AG04449 (cell line): ENCODE measurements at places on chromosomes 6 and 20.

DNA sequence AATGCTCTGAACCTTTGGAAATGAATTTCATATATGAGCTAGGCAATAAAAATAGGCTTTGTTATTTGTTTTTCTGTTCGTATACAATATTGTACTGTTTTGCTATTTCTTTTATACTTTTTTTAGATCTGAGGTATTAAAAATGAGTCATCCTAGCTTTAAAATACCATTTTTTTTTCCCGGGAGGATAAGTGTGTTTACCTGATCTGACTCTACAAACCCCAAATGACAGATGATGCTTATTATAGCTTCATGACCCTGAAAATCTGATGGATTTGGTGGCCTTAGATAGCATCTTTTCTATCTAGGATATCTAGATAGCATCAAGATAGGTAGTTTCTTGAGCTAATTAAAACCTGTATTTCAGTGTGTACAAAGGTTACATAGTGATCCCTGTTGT, 206.4 kb downstream of the DTNBP1 start:
- DNase-seq, result no peak

DNA sequence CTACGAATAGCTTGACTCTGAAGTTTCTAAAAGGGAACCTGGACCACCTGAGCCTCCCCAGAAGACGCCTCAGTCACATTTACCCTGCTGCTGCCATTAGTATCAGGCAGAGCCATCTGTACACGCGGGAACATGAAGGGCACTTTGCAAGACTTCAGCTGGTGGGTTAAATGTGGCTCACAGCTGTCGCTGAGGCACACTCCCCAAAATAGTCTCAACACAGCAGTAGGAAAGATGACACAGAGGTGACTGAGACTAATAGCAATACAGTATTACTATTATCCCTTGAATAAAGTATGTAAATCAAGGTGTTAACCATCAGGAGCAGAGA, 29.0 kb downstream of the PSMB1 start:
- no peak for DNase-seq

DNA sequence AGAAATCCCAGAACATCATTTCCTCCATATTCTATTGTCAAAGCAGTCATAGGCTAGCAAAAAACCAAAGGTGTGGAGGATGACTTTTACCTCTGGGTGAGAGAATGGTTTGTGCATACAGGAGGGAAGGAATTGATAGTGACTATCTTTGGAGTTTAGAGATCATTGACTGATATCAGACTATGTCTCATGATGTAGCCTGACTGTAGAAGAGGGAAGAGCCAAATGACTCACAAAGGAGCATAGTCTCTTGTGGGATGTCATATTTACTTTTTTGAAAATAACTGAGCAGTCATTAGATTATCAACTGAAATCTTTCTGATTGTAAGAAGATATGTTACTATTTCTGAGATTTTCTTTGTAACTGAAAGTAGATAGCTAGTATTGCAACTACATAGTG, 158.5 kb downstream of the FLRT3 start:
- no peak for DNase-seq

- no peak for DNase-seq
These were observed 13.4 kb upstream of the GHRH start for GRCh38 chr20:37274851-37275524.

- DNase-seq, result peak; percentile 96
These were observed 42.3 kb downstream of the HIVEP2 start for GRCh38 chr6:142902636-142903053.

GRCh38 chr6:74891349-74891831, 314.5 kb downstream of the COL12A1 start:
- DNase-seq, result no peak

GRCh38 chr20:44112456-44112855, 74.5 kb downstream of the JPH2 start:
- DNase-seq, result no peak

- DNase-seq, result no peak
These were observed 12.0 kb downstream of the PFDN4 start for GRCh38 chr20:54219751-54220426.

DNA sequence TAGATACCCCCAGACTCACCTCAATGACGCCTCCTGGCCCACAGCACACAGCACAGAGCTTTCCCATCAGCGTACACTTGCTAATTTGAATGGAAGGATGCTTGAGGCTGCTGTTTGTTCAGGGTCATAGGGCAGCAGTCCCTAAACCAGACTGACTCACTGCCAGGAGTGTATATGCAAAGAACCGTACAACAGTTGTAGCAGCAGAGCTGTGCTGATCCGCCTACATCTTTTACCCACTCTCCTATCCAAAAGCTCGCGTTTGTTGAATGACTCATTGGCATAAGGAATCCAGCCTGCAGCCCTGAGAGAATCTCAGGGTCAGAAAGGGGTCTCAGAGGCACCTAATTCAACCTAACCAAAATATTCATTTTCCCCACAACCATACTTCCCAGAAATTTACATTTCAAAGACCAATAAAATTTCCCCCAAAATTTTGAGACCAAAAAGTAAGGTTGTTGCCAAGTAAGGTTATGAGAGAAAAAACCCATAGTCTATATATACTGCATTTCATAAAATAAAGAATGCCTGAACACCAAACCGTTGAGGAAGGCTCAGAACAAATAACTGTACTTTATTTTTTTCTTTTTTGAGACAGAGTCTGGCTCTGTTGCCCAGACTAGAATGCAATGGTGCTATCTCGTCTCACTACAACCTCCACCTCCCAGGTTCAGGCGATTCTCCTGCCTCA, 35.3 kb upstream of the CCND3 start:
- DNase-seq, result no peak

DNA sequence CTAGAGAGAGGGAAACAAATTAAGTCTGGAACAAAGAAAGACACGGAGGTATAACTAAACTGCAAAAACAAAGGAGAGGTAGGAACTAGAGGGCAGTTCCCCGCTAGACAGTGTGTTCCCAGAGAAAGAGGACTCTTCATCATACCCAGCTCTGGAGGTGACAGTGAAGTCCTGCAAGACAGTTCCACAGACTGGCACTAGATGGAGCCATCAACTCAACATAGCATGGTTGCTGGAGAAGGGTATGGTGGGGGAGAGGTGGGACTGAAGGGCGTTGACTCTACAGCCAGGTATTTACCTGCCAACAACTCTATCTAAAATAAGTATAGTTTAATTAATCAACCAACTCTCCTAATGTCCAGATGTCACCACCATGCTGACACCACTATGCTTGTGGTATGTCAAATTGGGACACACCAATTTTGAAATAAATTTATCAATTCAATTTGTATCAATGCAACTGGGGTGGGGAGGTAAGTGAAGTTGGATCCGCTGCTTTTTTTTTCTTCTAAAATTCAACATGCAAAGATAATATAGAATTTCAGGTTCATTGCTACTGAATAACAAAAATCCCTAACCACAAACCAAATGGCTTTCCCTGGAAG, 9.7 kb downstream of the BACH2 start:
- DNase-seq, result no peak

GRCh38 chr20:23361119-23361475, 885 bp upstream of the GZF1 start:
- DNase-seq, result no peak

DNA sequence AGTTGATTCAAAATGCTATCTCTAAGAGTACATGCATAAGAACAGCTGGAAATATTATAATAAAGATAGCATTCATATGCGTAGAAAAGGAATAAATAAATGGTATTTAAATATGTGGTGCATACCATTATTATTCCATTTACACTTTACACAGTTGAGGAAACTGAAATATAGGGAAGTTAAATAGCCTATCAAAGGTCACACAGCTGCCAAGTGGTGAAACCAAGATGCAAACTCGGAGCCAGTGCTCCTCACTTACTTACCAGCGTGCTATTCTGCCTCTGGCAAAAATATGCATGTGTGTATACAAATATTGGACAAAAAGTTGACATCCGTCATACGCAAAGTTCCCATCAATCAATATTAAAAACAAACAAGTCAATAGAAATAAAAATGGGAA, 22.3 kb upstream of the ANKEF1 start:
- DNase-seq, result no peak

- DNase-seq, result no peak
These were observed 442.4 kb downstream of the CD83 start for GRCh38 chr6:14559746-14560536.

- DNase-seq, result no peak
These were observed 134.6 kb downstream of the PHACTR1 start for GRCh38 chr6:12851123-12851695.

DNA sequence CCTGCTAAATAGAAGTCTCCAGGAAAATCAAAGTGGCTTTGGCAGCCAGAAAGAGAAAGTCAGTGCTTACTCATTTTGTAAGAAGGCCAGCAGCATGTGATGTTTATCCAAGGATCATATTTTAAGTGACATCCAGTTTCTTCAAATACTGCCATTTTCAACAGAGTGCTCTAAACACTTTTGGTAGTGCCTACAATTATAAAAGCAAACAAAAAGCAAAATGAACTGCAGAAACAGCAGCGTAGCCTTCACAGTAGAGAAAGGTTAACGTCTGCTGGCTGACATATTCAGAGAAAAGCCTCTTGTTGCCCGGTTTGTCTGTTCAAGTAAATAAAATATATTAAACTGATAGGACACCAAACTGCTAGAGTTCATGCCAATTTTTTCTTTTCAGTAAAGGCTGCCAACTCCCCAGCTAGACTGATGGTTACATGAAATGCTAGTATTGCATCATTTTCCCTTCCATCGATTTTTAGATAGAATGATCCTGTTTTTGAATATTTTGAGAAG, 705.7 kb upstream of the SLC35B3 start:
- no peak for DNase-seq

GRCh38 chr6:111894272-111894671, 21.0 kb upstream of the FYN start:
- no peak for DNase-seq

DNA sequence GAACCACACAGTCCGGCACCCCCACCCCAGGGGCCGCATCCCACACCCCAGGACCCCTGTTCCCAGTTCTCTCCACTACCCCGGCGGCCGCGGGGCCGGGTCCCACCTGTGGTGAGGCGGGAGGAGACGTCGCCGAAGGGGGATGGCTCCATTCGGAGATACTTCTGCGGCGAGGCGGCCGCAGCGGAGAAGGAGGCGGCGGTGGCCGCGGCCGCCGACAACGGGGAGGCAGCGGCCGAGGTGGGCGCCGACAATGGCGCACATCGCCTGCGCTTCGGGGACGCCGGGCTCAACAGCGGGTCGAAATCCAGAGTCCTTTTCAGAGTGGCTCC, 723 bp downstream of the AKIRIN2 start:
- DNase-seq, result no peak

DNA sequence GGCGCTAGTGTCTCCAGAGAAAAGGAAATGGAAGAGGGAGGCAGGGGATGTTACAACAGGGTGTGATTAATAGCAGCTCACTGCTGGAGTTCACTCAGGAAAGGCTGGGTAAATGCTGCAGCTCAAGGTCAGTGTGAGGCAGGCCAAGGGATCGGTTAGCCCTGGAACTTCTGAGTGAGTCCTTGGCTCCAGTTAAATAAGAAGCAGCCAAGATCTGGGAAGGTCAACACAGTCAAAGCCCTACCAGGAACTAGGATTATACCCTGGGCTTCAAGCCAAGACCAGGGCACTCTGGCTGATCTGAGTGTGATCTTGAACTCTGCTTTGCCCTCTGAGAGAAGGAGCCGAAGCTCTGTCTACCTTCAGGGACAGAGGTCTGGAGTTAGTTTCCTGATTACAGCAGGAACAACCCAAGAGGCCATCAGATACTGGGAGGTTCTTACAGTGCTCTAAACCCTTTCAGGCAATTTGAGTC, 44.3 kb downstream of the TPD52L1 start:
- no peak for DNase-seq

GRCh38 chr6:35219683-35220326, 6.0 kb downstream of the SCUBE3 start:
- DNase-seq, result no peak

GRCh38 chr6:2931055-2931454, 27.9 kb upstream of the SERPINB9 start:
- DNase-seq, result no peak

DNA sequence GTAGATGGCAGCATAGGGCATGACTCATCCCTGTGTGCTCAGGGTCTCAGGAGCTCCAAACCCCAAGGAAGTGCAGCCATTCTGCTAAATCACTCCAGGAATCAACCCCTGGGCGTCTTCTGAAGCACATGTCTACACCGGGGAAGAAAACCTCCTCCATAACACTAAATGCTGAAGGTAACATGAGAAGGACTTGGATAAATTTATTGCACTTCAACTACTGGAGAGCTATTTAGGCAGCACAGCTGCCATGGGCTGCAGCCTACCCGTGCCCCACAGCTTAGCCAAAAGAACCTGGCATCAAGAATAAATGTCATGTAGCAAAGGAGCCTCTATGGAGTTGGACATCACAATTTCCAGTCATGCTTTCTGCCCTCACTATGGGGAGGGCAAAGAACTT, 152.4 kb upstream of the PROKR2 start:
- DNase-seq, result no peak
